ENCODE measurements at places on chromosomes 7 and 10. TPM values are rescaled to one million over a fixed set of nuclear protein-coding genes. Genes with fewer than 3 reads are reported as not detected.

- H3K4me1 ChIP-seq: no peaks in the 10 kb centered on the region
- no peak for DNase-seq
- no peak overlapping the region for H3K4me3 ChIP-seq
- no peaks in the 10 kb centered on the region for H3K27me3 ChIP-seq
These were observed 801.4 kb upstream of the MBL2 start for GRCh38 chr10:53574024-53574423.

- no peak for DNase-seq
- no peaks in the 10 kb centered on the region for H3K27me3 ChIP-seq
- no peaks in the 10 kb centered on the region for H3K36me3 ChIP-seq
- no peak overlapping the region for H3K4me3 ChIP-seq
- H3K27ac ChIP-seq: no peak overlapping the region
- H3K4me1 ChIP-seq: no peaks in the 10 kb centered on the region
These were observed 44.7 kb upstream of the PITRM1 start for GRCh38 chr10:3217301-3217700.

BTBD16 gene
- total RNA-seq: not detected

CPA4 gene
- not detected for total RNA-seq

C10orf105 gene
- total RNA-seq: 0.25 TPM
